ENCODE measurements at places on chromosomes 12 and 14.

GRCh38 chr14:101893759-101894158, 70.6 kb upstream of the DYNC1H1 start:
- DNase-seq: no peak

- no peak for DNase-seq
These were observed 36.6 kb downstream of the ACTN1 start for GRCh38 chr14:68942296-68943035.

DNA sequence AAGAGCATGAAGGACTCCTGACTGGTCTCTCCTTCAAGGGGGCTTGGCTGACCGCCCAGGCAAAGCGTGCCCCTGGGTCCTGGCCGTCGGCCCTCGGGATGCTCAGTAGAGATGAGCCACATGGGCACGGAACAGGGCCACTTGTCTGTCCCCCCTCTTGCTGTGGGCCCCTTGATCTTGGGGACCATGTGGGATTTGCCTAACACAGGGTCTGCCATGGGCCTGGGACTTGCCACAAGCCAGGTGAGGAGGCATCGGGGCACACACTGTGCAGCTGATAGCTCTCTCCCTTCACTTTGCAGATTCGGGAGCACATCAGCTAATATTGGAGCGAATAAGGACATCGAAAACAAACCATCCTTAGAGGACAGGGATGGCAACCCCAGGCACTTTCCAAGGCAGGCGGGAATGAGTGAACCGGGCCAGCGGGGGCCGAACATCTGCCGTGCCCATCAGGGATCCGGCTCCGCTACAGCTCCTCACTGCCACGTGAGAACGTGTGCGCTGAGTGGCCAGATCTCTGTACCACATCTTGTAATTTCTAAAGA, 88.1 kb downstream of the PIWIL1 start:
- no peak for DNase-seq

DNA sequence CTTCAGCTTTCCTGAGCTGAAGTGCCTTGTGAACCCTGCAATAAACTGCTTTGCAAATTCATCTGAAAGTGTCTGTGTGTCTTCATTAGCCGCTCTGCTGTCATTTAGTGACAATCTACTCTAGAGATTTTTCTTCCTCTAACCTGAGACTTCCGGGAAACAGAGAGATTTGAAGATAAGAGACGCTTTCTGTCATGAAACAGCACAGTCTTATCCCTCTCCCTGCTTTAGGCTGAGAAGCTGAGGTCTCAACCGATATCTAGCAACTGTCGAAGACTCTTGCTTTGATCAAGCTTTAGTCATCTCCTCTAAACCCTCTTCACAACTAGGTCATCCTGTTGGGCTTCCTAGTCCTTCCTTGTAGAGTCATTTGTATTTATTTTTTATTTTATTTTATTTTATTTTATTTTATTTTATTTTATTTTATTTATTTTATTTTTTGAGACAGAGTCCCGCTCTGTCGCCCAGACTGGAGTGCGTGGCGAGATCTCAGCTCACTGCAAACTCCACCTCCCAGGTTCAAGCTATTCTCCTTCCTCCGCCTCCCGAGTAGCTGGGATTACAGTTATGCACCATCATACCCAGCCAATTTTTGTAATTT, 1.2 kb downstream of the RNASE2 start:
- DNase-seq: no peak

GRCh38 chr14:90034156-90034555, 27.6 kb upstream of the KCNK13 start:
- no peak for DNase-seq

DNA sequence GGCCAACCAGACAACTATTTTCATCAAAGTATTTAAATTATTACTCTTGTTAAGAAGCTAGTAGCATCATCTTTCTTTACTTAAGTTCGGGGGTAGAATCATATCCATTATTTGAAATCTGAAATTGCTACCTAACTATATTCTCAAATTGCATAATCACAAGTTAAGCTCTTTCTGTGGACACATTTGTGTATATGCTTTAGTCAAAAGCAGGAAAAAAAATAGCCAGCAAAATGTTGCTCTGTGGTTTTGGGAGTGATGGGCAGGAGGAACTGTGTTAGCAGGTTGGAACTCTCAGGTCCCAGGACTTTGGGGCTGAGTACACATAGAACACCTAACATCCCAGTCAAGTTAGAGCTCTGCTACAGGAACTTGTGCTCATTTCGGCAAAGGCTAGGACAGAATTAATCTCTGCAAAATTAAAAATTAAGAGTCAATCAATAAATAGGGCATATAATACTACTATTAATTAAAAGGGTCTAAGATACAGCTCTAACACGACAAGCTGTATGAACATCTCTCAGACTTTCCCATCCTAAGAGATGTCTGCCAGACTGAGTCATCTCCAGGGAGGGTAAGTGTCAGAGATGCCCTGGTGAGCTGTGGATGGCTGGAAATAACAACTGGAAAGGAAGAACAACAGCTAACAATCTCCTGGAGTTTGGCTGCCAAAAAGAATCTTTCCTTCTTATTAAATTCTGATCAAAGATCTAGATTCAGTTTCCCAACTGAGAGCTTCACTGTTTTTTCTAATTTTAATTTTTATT, 203.5 kb upstream of the GZMB start:
- no peak for DNase-seq

- no peak for DNase-seq
These were observed 10.2 kb downstream of the DHH start for GRCh38 chr12:49084438-49084837.

GRCh38 chr12:12927211-12928079, 24.5 kb downstream of the GPRC5D start:
- DNase-seq: peak; percentile 0

- DNase-seq: no peak
These were observed 51.2 kb downstream of the PPFIBP1 start for GRCh38 chr12:27575090-27575761.

DNA sequence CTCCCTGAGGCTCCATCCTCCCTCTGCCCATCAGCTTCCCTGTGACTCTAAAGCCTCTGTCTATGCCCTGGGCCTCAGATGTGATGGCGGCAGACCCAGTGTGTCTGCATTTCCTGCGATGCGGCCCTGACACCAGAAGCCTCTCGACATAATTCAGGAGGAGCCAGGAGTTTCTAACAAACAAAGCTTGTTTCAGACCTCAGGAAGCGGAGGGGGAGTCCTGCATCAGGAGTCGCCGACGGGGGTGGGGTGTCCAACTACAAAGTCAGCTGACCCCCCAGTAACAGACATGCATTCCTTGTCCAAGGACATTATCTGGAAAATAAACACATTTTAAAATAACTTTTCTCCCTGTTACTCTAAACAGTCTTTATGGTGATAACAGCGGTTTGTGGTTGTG, 167.5 kb downstream of the DPF3 start:
- DNase-seq: no peak

- DNase-seq: no peak
These were observed 100.0 kb downstream of the PPP2R5C start for GRCh38 chr14:101861464-101861863.

- DNase-seq: no peak
These were observed 457.7 kb upstream of the TMEM132C start for GRCh38 chr12:127809275-127809674.

DNA sequence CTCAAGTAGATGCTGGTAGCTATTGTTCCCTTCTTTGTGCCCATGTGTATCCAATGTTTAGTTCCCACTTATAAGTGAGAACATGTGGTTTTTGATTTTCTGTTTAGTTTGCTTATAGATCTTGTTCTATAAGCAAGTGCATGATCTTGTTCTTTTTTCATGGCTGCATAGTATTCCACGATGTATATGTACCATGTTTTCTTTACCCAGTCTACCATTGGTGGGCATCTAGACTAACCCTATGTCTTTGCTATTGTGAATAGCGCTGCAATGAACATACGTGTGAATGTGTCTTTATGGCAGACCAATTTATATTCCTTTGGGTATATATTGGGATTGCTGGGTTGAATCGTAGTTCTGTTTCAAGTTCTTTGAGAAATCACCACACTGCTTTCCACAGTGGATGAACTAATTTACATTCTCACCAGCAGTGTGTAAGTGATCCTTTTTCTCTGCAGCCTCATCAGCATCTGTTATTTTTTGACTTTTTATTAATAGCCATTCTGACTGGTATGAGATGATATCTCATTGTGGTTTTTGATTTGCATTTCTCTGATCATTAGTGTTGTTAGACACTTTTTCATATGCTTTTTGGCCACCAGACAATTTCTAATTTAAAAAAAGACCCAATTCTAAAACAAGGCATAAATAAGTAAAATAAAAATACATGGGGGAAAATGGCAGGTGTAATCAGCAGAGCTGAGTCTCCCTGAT, 50.6 kb downstream of the CPM start:
- DNase-seq: no peak

DNA sequence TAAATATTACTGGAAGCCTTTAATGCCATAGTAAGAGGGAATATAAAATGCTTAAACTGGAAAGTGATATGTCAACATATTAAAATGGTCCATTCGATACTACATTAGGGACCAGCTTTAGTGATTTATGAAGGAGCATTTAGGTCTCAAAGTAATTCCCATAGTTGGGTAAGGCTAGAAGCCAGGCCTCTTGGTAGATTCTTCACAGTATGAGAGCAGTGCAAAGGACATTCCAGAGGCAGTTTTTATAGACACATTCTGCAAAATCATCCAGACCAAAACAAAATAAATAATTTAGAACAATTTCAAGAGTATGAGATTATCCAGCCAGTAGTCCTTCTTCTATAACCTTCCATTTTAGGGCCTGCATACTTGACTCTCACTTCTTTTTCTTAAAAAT, 142.6 kb upstream of the PDZRN4 start:
- DNase-seq: no peak

DNA sequence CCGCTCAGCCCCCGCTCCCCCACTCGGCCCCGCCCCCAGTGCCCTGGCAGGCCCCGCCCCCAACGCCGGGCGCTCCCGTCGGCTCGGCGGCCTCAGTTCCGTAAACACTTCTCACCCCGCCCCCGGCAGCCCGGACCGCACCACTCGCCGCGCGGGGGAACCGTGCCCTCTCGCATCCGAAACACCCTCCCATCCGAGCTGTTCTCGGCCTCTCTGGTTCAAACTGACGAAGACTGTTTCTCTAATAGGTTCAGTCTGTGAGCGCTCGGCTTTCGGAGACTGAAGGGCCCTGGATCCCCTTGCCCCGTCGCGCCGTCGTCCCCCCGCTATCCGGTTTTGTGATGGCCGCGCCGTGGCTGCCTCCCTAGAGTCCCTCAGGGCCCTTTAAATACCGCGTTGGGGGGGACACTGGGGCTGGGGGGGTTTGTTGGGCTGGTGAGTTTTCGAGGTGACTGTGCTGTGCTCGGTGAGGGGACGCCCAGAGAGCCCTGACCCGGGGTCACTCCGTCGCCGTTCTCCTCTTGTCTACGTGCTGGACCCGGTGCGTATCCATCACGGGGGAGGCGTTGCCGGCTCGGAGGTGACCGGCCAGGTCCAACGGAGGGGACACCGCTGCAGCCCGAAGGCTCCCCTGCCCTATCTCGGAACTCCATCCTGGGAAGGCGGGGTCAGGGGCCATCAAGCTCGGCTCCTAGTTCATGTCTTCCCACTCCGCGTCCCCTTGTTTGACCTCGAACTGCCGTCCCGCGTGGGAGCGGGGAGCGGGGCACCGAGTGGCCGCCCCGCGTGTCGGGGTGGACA, at the start of gene TCP11L2:
Gene TCP11L2, plus strand, starts transcription at position 333 of the 801 bp plus-strand sequence. CDS start 8,343 bp downstream, outside the sequence.
- peak; percentile 72 for DNase-seq

- no peak for DNase-seq
These were observed 214.6 kb downstream of the ERC1 start for GRCh38 chr12:1205512-1206060.

DNA sequence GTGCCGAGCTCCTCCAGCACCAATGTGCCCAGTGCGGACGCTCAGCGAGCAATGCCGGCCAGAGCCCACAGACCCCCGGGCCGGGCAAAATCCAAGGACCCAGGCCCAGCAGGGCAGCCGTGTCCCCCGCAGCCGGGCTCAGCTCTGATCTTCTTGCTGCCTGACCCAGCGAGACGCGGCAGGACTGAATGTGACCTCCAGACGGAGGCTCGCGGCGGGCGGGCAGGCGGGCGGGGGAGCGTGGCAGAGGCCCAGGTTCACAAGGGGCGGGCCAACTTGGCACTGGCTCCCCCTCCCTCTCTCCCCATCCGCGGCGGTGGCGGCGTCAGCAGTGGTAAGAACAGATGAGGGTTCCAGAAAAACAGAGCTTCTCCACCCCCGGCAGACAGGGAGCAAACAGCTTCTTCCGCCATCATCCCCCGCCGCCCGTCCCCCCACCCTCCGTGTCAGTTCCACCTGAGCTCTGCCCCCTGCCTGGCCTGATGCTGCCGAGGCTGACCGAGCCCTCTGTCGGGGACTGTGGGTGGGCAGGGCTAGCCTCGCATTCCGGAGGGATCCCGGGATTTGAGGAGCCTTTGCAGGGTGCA, 94.3 kb downstream of the RFLNA start:
- DNase-seq: peak; percentile 31

DNA sequence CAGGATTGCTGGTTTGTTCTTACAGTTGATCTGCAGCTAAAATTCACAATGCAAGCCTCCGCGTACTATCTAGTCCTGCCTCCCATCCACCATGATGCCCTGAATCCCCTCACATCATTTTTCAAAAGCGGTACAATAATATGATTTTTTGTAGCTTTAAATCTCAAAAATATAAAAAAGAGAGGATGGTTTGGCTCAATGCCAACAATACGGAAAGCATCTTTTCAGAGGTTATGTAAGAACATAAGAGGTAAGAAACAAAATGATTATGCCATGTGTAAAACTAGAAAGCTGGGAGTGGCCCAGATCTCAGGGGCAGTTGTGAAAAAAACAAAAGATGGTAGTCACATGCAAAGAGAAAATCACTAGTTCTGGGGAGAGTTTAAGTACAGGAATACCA, 24.0 kb upstream of the ZDHHC17 start:
- DNase-seq: no peak

- peak; percentile 94 for DNase-seq
These were observed at the start of gene IPO4 for GRCh38 chr14:24188251-24189058. Gene IPO4, minus strand, starts transcription at chr14:24188816. Its CDS starts 29 bp downstream, at chr14:24188787.

DNA sequence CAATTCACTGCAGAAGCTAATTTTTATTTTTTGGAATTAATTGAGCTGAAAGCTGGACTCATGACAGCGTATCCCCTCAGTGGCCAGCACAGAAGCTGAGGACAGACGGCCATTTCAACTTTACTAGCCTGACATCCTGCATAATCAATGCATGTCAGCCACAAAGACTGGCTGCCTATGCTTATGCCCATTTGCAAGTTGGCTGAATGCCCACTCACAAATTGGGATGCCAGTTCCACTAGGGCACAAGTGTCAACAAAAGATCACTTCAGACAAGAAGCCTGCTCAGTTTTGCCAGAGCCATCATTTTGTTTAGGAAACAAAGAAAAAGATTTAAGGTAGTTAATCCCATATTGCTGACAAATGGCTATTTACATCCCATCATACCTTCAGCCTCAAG, 417.6 kb downstream of the NOVA1 start:
- no peak for DNase-seq

DNA sequence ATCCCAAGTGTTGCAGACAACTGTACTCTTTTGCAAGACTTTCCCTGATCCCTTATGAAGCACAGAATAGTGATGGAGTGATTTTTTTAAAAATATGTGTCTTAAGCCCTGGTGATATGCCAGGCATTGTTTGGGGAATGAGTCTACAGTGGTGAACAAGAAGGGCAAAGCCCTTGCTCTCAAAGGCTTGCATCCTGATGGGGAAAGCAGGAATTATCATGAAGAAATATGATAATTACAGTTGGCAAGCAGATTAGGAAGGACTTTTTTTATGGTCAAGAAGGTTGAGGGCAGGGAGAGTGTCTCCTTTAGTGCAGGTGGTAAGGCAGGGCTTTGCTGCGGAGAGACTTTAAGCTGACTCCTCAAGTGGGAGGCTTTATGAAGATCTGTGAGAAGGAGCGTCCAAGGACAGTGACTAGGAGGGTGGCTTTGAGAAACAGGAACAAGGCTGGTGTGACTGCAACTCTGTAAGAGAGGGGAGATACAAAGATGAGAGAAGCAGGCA, 100.2 kb downstream of the SYNE2 start:
- no peak for DNase-seq
